Dermis microvascular lymphatic vessel endothelial cell (primary cell): ENCODE measurements at places on chromosomes 3 and 15.

DNA sequence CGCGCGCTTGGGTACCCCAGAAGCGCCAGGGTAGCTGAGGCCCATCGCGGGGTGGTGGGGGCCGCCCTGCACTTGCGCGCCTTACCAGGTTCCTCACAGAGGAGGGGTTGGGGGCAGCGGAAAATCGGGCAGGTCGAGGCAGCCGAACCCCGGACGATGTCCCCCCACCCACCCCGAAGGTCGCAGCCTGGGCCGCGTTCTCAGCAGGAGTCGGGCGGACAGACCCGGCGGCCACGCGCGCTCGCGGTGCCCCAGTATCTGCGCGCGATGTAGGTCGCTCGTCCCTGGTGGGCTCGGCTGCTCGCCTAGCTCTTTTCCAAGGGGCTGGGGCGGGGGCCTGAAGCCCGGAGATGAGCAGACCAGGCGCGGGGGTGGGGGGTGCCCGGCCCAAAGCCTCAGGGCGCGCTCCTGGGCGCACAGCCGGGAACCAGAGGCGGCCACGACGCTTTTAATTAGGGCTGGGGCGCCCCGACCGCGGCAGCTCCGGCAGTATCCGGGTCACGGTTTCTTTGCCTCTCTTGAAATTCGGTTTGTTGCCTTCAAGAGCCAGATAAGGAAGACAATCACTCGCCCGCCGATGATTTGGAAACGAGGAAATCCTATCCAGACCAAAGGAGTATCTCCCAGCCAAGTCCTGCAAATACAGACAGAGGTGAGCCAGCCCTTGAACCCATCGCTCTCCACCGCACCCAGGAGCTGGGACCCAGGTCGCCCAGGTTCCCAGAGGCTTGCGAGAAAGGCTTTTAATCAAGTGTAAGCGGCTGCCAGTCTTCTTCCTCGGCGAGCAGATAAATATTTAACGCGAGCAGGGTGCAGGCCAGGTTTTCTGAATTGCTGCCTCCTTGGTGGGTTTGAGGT is 4.6 kb downstream of the SKOR1 start:
- no peak for DNase-seq

DNA sequence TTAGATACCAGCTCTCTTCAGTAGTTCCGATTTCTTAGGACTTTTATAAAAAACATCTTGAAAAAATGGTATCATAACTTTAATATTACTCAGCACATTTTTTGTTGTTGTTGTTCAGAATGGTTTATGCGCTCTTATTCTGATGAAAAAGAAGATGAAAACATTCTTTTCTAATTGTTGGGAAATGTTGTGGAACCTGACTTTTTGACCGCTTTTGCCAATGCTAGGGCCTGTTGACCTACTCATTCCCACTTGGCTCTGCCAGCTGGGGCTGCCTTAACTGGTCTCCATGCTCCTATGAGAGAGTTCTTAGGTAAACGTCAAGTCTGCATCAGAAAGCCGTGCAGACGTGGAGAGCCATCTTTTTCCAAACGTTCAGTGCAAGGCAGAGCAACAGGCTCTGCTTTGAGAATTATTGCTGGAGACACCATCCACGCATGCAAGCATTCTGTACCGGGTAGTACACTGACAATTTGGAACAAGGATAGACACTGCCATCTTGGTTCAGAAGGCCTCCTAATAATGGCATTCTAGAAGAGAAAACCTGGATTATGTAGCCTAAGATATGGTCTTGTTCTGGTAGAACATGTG is 176.8 kb downstream of the GHSR start:
- no peak for DNase-seq

GRCh38 chr3:31858439-31858838 is 122.6 kb downstream of the OSBPL10 start:
- DNase-seq, result peak; percentile 31

- no peak for DNase-seq
Observed at GRCh38 chr3:99366663-99367429, 271.5 kb upstream of the COL8A1 start.

DNA sequence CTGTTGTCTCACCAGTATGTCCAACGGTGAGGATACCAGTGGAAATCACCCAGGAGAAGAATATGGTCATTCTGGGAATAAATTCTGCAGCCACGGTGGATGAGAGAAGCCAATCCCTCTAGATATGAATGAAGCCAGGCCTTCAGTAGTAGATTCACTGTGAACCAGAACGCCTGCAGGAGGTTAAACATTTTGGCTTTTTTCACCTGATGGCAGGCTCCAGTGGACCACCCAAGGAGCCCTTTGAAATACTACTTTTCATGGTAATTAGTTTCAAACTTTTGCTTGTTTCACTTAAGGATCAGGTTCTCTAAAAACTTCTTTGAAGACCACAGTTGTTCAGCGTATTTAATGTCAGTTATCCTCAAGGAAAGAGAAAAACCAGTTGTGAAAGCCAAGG is 353.4 kb downstream of the RORA start:
- DNase-seq, result no peak

DNA sequence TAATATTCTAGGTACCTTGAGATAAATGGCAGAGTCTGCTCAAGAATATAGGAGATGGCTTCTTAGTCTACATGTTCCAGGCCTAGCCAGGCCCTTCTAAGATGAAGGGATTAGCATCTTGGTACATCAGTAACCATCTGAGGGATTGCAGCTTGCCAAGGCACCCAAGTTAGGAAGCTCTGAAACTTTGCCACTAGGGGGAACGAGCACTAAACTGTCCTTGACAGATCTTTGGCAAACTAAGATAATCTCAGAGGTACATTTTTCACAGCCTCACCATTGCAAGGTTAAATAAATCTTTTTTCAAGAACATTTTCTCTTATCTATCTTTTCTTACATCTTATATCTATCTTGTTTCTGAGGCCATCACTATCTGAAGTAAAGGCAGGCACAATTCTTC is 351.2 kb downstream of the RAP2B start:
- peak; percentile 28 for DNase-seq

- no peak for DNase-seq
Observed at GRCh38 chr3:179182902-179183301, 34.7 kb downstream of the PIK3CA start.

GRCh38 chr15:56757875-56758274 is 24.6 kb upstream of the ZNF280D start:
- no peak for DNase-seq

DNA sequence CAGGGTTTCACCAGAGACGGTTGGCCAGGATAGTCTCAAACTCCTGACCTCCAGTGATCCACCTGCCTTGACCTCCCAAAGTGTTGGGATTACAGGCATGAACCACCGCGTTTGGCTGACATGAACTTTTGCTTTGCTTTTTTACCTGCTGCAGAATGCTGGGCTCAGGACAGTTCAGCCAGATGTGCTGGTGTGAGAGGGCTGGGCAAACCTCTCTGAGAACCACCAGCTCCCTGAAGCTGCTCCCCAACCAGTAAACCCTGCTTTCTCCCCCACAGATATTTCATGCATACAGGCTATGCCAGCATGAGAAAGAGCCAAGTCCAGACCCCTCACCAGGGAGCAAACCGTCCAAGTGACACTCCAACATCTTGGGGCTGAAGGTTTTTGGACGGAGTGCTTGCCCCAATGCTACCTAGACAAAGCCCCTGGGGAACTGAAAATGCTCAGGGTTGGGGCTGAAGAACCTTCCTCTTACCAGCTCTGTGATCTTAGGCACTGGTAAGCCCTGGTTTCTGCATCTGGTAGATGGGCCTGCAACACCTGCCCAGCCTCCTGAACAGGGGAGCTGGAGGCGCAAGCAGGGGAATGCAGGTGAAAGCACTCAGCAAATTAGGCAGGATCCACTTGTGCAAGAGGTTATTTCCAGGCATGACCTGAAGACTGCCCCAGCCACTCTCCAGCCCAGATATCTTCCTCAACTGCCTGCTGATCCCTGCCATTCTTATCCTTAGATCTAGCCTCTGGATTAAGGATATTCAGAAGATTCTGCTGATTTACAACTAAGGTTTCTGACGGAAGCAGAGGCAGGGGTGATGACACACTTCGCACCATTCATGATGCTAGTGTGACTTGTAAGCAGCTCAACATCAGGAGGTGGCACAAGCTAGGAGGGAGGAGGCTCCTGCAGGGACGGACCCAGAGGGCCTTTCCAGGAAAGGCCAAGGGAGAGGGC is 78.8 kb downstream of the TLE3 start:
- DNase-seq, result no peak

DNA sequence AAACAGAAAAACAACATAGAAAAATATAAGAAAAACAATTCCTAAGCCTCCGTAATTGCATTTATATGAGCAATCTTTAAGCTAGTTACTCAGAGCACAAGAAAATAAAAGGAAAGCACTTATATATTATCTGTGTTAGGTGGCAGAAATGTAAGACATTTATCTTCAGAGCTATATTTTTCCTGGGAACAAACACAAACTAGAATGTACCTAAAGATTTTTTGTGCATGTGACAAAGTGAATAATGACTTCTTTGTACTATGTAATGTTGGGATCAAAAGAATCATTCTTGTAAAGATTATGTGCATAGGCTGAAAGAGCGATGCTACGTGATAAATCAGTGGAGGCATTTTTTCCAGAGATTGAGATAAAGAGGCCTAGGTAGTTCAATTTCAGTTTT is 111.3 kb upstream of the GMNC start:
- no peak for DNase-seq

GRCh38 chr15:41862515-41863116 is 24.0 kb downstream of the PLA2G4B start:
- DNase-seq, result no peak

DNA sequence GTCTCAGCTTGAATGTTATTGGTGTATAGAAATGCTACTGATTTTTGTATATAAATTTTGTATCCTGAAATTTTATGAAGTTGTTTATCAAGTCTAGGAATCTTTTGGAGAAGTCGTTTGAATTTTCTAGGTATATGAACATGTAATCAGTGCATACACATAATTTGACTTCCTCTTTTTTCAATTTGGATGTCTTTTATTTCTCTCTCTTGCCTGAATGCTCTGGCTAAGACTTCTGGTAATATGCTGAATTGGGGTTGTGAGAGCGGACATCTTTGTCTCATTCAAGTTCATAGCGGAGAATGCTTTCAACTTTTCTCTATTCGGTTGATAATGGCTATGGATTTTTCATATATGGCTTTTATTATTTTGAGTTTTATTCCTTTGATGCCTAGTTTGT is 100.9 kb upstream of the MCTP2 start:
- DNase-seq, result no peak

- no peak for DNase-seq
Observed at GRCh38 chr3:139423232-139423631, 33.8 kb upstream of the COPB2 start.

- DNase-seq, result no peak
Observed at GRCh38 chr3:38005076-38006020, 14.8 kb downstream of the VILL start.

GRCh38 chr3:20406611-20407011 is 220.6 kb upstream of the SGO1 start:
- DNase-seq, result no peak

DNA sequence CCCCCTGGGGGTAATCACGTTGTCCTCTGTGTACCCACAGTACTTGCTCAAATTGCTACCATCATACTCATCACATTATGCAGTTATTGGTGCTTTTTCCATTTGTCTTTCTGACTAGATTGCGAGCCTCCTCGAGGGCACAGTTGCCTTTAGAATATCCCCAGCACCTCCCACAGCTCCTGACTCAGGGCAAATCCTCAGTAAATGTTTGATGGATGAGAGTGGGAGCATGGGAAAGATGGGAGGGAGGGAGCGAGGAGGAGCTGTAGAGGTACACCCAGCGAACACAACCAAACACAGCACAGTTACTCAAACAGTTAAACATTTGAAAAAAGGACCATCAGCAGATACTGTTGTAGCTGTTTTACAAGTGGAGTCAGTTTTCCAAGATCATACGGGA is 27.9 kb downstream of the SIDT1 start:
- DNase-seq, result no peak

DNA sequence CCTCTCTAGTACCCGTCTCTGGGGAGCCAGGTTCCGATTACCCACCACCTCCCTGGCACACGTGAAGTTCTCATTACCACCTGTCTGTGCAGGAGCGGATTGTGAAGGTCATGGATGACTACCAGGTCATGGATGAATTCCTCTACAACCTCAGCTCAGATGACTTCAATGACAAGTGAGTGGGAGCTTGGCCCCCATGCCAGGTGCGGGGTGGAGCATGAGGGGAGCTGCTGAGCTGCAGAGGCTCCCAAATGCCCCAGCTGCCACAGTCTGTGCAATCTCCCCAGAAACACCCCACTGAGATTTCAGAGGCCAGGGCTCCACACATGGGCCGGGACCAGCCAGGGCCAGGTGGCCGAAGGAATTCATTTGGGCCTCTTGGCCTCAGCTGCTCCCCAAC is 34.3 kb downstream of the DNAH1 start:
- no peak for DNase-seq

DNA sequence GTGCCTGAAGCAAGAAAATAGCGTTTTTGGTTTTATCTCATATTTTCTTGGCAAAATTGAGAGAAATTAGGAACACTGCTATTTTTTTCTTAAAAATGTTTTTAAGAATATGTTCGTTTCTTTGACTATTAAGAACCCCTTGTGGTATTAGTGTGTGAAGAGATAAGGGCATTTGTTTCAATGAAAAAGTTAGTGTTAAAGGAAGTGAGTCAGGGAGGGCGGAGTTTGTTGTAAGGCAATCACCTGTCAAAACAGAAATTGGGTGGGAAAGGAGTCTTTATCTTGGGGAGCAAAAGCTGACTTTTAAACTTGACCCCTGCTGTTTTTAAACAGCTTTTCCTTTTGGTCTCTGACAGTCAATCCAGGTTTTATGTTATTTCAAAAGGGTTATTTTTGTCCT is 4.2 kb downstream of the RAP2B start:
- no peak for DNase-seq

DNA sequence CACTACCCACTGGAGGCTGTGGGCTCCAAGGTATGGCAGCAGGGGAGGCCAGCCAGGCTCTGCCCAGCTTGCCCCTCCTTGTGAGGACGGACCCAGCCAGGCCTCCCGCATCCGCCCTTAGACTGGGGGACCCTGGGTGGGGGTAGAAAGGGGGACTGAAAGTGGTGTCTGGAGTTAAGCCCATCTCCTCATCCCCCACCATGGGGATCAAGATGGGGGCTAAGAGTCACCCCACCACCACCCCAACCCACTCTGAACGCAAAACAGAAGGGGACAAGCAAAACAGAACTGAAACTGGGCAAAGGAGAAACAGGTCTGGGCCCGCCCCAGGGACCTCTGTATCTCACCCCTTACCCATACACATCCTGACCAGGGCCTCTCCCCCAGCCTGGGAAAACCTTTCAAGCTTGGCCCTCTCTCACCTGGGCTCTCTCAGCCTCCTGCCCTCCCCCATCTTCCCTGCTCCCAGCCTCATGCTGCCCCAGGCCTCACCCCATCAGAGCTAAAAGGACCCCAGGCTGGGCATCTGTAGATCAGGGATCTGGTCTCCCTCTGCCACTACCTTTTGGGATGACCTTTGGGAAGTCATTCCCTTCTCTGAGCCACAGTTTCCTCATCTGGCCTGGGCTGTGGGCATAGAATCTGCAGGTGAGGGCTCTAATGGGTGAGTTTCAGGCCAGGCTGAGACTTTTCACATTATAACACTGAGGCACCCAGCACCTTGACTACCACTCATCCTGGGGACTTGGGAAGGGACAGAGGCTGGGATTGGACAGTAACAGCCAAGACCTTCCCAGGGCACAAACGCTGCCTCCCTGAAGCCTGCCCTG is 30.0 kb upstream of the CYP11A1 start:
- DNase-seq, result no peak
